ENCODE measurements at places on chromosomes 11 and 22.
A peak's percentile ranks its signal among the peaks of the same experiment; 100 is the strongest.

- no peak for DNase-seq
Observed at GRCh38 chr11:66281776-66282467, 3.9 kb downstream of the CNIH2 start.

- DNase-seq, result no peak
Observed at GRCh38 chr22:21936151-21936775, 16.4 kb downstream of the PPM1F start.

DNA sequence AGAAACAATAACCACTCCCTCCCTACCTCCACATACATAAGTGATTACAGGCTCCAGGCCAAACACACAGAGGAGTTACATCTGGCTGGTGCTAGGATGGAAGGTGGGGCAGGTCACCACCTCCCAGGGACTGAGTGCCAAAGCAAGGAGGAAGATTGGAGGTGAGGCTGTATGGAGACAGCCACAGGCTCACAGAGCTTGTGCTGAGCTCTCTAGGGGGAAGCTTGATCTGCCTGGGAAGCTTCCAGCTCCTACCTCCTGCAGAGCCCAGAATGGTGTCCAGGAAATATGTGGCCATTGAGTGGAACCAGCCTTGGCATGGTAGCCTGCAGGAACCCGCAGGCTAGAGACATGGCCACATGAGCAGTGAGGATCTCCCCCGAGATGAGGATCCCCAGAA lies 3.6 kb upstream of the MED15 start:
- DNase-seq, result no peak

DNA sequence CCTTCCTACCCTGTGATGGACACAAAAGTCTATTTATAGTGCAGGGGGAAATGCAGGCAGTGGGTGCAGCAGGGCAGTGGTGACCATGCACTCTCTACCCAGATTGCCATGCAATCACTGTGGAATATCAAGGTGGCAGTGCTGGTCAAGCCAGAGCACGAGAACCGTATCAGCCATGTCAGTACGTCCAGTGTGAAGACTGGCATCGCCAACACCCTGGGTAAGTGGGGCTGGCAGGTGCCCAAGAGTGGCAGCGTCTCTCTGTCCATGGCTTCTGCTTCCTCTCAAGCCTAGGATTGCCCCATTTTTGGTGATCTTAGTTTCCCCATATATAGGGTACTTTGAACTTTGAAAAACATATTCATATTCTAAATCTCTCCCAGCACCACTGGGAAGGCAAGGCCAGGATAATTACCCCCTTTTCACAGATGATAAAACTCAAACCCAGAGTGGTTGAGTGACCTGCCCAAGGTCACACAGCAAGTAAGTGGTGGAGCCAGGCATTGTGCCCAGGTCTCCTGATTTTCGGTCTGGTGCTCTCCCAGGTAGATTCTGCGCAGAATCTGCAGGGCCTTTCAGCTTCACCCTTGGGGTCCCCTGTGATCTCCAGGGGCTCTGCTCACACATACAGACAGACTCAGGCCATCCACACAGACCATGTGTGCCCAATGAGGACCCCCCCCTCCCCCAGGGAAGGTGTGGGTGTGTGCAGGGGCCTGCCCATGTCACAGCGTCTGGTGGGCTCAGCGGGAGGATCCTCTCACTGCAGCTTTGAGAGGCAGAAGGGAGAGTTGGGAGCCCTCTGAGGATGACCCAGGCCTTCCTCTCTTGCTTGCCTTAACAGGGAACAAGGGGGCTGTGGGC lies 7.1 kb downstream of the INPPL1 start:
- DNase-seq, result no peak

- no peak for DNase-seq
Observed at GRCh38 chr11:45238724-45239123, 47.4 kb downstream of the SYT13 start.

- peak; percentile 4 for DNase-seq
Observed at GRCh38 chr11:107591378-107592230, 657 bp downstream of the ELMOD1 start.

DNA sequence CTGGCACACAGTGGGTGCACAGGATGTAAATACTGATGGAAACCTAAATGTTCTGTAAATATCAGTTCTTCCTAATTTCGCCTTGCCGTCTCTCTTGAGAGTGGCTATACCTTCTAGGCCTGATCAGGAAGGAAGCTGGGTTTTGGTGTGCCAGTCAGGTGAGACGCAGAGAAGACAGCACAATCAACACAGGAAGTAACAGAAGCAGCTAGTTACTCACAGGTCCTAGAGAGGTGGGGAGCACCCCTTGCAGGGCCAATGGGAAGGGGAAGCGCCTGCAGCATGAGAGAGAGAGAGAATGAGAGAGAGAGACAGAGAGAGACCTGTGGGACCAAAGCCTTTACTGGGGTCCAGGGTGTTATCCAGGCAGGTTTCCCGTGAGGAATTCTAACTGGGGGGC lies 80.8 kb downstream of the FBLN1 start:
- no peak for DNase-seq

DNA sequence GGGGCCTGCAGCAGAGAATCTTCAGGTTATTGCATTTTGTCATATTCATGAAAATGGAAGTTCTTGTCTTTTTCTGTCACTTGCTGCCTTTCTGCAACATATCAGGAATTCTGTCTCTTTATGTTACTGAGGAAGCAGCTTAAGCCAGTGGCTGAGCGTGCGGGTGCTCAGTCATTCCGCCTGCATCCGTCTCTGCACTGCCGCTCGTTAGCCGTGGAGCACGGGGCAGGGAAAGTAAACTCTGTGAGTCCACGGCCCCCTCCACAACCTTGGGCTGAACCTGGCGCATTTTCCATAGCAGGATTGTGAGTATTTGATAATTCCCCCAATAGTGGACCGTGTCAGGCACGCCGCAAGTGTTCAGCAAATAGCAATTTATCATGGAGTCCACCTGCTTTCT lies 1007.7 kb downstream of the BRD1 start:
- DNase-seq, result no peak
